Skeletal muscle cell (primary cell): ENCODE measurements at places on chromosomes 1 and 21.

GRCh38 chr1:58487002-58487401 lies 59.5 kb downstream of the OMA1 start:
- no peak for DNase-seq

- DNase-seq = no peak
These were observed 27.2 kb upstream of the SELENON start for GRCh38 chr1:25772692-25773245.

DNA sequence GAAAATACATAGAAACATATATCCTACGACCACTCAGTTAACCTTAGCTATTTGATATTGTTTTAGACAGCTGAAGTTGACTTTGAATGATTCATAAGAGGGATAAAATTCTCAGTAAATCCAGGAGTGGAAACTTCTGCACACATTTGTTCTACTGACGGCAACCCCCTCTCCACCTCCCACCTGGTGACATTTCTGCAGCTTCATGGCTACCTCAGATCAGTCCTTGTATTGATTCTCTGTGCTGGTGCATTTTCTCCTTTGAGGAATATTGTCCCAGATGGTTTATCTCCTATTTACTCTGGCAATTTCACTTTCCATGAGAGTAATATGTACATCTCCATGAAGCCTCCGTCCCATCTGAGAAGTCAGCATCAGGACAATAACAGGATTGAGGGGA lies 57.7 kb upstream of the COA6 start:
- DNase-seq = no peak

- DNase-seq = no peak
These were observed 171.3 kb downstream of the GRIK3 start for GRCh38 chr1:36863061-36863460.

- DNase-seq = no peak
These were observed 13.6 kb downstream of the MTF1 start for GRCh38 chr1:37845786-37846185.

DNA sequence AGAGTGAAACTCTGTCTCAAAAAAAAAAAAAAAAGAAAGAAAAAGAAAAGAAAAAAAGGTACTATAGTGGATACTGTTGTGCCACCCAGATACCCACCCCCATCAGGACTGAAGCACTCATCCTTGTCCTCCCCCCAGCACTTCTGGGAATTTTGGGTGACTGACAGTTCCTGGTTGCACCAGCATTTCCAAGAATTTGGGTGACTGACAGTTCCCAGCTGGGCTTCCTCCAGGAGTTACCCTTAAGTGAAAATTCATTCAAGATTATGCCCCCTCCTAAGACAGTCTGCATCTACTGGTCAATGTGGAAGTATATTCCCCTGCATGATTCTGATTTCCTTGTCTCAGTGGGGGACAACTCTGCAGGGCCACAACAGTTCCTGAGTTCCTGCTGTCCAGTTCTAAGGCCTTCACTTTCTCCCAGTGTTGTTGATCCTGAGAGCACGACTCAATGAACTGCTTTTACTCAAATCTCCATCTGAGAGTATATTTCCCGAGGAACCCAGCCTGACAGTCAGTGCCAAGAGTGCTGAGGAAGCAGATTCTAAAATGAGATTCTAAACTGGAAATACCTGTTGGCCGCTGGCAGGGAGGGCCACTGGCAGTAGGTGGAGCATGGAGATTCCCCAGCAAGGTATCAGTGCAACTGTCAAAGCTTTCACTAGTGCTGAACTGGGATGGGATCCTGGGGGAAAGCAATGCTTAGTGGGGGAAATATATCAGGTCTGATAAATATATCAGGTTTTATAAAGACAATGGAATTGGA lies 18.5 kb downstream of the RIIAD1 start:
- no peak for DNase-seq

- DNase-seq = no peak
These were observed 72.1 kb downstream of the RGS13 start for GRCh38 chr1:192707978-192708547.

GRCh38 chr21:27134516-27134915 lies 167.6 kb upstream of the ADAMTS5 start:
- peak; percentile 27 for DNase-seq
